Hypothalamus (tissue), 51 donors: ENCODE measurements at places on chromosomes 7 and 10.

DNA sequence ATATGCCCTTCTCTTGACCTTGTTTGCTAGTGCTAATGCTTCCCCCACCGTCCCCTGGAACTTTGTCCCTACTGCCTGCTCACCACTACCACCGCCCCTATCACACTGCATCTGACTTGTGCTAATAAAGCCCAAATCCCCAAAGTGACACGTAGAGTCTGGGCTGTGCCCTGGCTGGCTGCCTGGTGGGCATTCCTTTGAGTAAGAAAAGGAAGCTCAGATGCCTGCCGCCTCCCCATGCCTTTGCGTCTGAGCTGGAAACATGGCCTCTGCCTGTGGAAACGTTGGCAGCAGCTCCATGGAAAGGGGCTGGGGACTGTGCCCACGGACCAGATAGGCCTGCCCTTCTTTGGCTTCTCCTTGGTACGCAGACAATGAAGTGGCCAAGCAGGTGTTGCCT lies 138.3 kb downstream of the CYP26A1 start:
- DNase-seq: no peak

DNA sequence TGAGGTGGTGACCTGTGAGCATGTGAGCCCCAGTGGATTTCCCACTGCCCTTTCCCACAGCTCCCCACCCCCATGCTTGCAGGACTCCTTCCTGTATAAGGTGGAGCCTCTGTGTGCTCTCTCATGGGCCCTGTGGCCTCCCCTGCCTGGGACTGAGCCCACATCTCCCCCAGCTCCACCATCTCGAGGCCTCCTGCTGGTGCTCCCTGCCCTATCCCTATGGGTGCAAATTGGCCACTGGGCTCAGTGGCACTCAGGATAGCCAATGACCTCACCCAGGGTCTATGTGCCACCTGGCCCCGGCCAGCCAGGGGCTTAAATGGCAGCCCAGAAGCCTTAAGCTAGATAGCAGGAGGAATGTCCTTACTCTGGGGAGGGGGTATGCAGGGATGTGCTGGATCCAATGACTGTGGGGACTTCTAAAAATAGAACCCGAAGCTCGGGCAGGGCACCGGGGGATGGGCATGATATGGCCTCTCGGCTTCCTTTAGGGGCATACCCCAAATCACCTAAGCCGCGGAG lies 2.0 kb downstream of the LDB3 start:
- DNase-seq: no peak

- DNase-seq: no peak
These were observed 612.9 kb downstream of the PTPRN2 start for GRCh38 chr7:157974678-157975230.

- peak; percentile 32 for DNase-seq
These were observed 20.5 kb upstream of the ZNF273 start for GRCh38 chr7:64882341-64883112.

GRCh38 chr10:58393317-58393716 lies 8.1 kb downstream of the TFAM start:
- no peak for DNase-seq

GRCh38 chr7:157487046-157487770 lies 150.4 kb downstream of the DNAJB6 start:
- no peak for DNase-seq

DNA sequence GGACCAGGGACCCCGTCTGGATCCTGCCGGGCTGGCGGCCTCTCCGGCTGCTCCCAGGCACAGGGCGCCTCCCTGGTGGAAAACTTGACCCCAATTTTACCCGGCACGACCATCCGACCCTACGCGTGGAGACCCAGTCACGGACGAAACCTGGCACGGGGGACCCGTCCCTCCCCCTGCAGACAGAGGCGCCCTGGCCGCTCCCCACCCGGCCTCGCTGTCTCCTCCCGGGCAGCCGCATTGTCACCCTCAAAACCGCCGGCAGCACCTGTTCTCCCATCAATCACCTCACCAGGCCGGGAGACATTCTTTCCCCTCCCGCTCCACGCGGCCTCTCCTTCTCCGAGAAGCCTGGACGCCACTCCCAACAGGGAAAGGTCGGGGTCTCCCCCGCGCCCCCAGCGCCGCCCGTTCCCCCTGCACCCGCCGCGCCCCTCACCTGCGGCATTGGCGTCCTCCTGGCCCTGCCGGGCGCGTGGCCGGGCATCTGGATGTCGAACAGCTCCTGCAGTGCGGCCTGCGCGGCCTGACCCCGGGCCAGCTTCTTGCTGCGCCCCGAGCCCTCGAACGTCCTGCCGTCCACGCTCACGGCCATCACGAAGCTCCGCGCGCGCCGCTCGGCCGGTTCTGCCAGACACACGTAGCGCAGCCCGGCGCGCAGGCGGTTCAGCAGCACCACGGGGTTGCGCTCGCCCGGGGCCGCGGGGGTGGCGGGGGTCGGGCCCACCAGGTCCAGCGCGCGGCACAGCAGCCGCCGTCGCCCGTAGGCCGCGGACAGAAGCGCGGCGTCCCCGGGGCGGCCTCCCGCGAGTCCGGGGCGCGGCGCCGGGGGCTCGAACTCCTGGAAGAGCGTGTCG lies 306.6 kb downstream of the WDR37 start:
- no peak for DNase-seq

DNA sequence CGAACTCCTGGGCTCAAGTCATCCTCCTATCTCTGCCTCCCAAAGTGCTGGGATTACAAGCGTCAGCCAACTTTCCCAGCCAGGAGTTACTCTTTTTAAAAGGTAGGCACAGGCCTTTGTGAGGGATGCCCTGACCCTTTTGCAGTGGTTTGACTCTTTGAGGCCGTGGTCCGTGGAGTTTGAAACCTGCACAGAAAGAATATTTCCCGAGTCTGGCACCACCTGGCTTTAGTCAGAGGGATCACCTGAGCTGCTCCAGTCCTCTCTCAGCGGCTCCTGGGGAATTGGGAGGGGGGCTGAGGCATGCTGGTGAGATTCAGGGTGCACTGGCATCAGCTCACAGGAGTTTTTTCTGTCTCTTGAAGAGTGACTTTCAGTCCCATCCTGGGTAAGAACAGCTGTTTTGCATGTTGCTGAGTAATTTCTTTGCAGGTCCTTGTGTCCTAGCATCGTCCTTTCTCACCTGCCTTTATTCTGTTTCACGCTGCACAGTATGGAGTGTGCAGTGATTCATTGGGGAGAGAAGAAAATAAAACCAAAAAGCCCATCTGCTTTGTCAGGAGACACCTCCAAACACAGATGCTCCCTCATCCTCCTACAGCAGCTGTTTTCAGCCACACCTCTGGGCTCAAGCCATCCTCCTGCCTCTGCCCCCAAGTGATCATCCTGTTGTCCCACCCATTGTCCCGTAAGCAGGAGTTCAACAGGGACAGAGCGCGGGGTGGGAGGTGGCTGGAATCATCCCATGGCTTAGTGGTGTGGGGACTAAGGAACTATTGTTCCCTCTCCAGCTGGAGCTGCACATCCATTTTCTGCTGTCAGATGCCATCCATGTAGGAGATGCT lies 284.7 kb downstream of the CAMK1D start:
- DNase-seq: no peak

- DNase-seq: no peak
These were observed 184.7 kb downstream of the FRMD4A start for GRCh38 chr10:14146025-14146424.

- no peak for DNase-seq
These were observed 4.5 kb upstream of the TFPI2 start for GRCh38 chr7:93894966-93895640.

GRCh38 chr10:19468413-19468812 lies 347.8 kb upstream of the PLXDC2 start:
- no peak for DNase-seq

DNA sequence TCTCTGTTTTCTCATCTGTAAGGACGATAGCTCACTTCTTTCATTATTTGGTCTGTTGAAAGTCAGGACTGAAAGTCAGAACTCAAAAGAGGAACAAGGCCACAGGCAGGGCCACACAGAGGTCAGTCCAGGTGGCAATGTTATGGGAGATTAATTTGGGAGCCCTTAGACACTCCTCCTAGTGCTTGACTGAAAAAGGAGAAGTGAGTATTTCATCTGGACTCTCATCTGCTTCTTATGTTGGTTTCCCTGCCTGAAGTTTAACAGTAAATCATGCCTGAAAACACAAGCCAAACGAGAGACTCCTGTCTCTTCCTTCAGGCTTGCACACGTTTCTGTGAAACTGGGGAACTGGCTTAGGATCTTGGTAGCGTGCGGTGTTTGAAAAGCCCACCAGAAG lies 248.5 kb downstream of the BUB3 start:
- DNase-seq: no peak

GRCh38 chr7:100400656-100401055 lies 27.4 kb downstream of the PILRA start:
- no peak for DNase-seq

GRCh38 chr7:119086026-119086425 lies 861.5 kb downstream of the ANKRD7 start:
- no peak for DNase-seq

DNA sequence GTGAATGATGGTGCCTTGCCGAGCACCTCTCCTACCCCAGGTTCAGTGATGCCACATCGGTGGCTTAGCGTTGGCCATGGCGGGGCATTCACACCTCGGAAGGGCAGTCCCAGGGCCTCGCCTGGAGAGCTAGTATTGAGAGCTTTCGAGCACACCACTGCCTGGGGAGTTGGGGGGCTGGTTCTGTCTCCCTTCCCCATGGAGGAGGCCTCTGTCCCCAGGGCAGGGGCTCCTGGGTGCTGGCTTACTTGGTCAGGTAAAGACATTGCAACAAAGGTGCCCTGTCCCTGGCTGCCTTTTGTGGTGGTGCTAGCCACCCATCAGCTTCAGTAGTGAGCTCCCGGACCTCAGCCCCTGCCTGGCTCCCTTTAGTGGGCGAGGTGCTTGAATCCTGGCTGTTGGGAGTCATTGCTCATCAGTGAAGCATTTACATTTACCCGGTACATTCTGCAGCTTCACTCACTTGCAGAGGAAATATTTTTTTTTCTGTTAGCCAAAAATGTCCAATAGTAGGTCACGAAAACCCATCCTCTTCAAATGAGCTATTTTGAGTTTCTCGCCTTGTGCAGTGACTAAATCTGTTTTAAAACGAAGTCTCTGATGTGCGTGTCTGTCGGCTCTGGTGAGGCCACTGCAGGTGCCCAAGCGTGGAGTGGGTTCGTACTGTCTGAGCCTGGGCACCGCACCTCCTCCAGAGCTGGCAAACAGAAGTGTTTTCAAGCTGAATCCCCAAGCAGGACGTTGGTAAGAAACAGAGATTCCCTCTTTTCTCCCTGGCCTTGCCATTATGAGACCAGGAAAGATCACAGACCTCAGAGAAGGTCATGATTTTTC lies 95.5 kb downstream of the INPP5A start:
- DNase-seq: no peak

- no peak for DNase-seq
These were observed 72.6 kb upstream of the ZNF92 start for GRCh38 chr7:65301007-65301406.

GRCh38 chr7:155237297-155237696 lies 60.4 kb upstream of the INSIG1 start:
- no peak for DNase-seq

DNA sequence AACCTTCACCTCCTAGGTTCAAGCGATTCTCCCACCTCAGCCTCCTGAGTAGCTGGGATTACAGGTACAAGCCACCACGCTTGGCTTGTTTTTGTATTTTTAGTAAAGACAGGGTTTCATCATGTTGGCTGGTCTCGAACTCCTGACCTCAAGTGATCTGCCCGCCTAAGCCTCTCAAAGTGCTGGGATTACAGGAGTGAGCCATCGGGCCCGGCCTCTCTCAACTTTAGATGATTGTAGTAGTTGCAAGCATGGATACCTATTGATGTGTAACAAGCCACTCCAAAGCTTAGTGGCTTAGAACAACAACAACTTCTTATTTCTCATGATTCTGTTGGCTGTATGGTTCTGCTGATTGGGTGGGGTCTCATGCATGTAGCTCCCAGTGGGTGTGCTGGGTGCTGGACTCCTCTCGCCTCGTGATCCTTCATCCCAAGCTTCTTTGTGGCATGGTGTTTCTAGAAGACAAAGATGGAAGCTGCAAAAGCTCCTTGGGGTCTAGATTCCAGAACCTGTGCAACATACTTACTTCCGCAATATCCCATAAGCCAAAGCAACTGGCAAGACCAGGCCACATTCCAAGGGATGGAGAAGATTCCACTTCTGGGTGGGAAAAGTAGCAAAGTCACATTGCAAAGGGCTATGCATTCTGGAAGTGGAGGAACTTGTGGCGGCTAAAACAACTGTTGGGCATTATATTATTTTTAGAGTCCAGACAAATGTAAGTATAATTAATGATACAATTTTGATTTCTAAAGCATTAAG lies 37.9 kb downstream of the SKIDA1 start:
- no peak for DNase-seq

DNA sequence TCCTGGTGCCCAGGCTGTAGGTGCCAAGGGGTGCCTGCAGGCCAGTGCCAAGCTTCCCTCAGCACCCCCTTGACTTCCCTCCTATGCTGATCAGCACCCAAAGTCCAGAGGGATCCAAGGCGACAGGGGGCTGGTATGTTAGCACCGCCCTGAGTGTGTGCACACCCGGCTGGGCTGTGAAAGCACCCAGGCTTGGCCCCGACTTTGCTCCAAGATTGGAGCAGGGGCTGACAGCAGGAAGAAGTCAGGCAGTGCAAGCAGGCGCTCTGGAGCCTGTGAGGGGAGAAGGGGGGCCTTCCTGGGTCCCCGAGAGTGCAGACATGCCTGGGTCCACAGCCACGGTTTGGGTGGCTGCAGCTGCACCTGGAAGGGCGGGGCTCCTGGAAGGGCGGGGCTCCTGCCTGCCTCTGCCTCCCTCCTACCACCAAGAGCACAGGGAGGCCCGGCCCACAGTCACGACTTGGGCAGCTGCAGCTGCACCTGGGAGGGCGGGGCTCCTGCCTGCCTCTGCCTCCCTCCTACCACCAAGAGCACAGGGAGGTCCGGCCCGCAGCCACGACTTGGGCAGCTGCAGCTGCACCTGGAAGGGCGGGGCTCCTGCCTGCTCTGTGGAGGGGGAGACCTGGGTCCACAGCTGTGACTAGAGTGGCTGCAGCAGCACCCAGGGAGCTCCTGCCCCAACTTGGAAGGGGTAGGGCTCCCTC lies 30.2 kb upstream of the ZMYND11 start:
- no peak for DNase-seq

DNA sequence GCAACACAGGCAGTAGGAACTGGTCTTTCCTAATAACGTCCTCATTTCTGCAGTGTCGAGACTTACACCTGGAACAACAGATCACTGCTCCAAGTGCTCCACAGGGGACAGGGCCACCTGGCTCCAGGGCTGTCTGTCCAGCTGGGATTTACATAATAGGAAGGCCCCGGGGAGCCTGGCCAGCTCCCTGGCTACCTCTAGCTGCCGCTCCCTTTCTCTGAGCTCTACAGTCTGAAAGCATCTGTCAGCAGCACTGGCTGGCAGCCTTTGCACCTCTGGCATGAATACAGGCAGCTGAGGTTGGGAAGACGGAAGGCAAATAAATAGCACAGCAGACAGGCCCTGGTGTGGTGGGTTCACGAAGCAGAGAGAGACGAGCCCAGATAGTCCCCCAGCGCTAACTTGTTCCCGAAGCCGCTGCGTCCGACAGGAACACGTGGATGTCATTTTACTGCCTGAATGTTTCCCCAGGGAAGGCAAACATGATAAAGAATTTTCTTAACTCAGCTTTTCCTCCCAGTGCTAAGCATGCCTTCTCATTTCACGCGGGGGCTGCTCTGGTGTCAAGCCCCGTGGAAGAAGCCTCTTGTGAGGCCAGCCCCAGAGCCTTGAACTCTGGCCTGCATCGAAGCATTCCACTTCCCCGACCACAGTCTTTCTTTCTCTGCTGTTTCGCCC lies 105.4 kb downstream of the ITIH5 start:
- no peak for DNase-seq

- peak; percentile 85 for DNase-seq
These were observed 20.0 kb downstream of the UNC5B start for GRCh38 chr10:71232089-71232998.

GRCh38 chr10:93762979-93763391 lies 5.2 kb downstream of the LGI1 start:
- DNase-seq: no peak
